ENCODE measurements at places on chromosomes 4 and X. TPM values are rescaled to one million over a fixed set of nuclear protein-coding genes. Genes with fewer than 3 reads are reported as not detected.
A peak's percentile ranks its signal among the peaks of the same experiment; 100 is the strongest.

DNA sequence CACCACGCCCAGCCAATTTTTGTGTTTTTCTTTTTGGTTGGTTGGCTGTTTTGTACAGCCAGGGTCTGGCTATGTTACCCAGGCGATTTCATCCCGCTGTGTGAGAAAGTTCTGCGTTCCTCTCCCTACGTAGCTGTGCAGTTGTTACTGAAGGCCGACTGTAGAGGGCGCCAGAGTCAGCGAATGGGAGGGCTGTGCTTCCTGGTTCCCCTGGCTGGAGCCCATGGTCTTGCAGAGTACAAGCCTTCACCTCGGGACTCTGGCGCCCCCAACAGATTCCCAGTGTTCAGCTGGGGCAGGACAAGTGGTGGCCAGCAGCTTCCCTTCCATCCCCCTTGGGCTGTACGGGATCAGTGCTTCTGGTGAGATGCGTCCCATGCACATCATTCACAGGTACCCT, 5.6 kb upstream of the CT45A1 start:
- H3K4me1 ChIP-seq, result no peaks in the 10 kb centered on the region
- no peak overlapping the region for H3K4me3 ChIP-seq
- H3K27ac ChIP-seq, result no peak overlapping the region
- DNase-seq, result peak; percentile 45
- H3K36me3 ChIP-seq, result no peaks in the 10 kb centered on the region

GRCh38 chrX:12580548-12580947, 210.7 kb upstream of the PRPS2 start:
- no peak overlapping the region for H3K27ac ChIP-seq
- H3K4me3 ChIP-seq, result no peak overlapping the region
- DNase-seq, result no peak
- H3K27me3 ChIP-seq, result no peaks in the 10 kb centered on the region
- H3K36me3 ChIP-seq, result no peaks in the 10 kb centered on the region

DNA sequence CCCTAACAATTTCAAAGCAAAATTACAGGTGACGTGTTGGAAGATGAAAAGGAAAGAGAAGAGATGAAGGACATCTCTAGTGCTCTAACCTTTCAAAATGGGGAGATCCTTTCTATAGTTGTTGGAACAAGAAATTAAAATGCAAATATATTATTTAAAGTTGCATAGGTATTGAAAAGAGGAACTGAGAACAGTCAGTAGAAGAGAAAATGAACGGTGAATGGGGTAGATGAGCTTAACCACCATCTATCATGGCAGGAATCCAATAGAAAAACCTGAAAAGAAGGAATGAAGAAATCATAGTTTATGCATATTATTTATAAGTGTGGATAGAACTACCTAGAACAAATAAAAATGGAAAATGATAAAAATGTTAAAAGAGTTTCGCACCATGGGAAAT, 42.0 kb downstream of the ANXA5 start:
- no peak for DNase-seq
- no peak overlapping the region for H3K4me3 ChIP-seq
- no peaks in the 10 kb centered on the region for H3K27me3 ChIP-seq
- no peaks in the 10 kb centered on the region for H3K4me1 ChIP-seq
- H3K27ac ChIP-seq, result no peak overlapping the region

DNA sequence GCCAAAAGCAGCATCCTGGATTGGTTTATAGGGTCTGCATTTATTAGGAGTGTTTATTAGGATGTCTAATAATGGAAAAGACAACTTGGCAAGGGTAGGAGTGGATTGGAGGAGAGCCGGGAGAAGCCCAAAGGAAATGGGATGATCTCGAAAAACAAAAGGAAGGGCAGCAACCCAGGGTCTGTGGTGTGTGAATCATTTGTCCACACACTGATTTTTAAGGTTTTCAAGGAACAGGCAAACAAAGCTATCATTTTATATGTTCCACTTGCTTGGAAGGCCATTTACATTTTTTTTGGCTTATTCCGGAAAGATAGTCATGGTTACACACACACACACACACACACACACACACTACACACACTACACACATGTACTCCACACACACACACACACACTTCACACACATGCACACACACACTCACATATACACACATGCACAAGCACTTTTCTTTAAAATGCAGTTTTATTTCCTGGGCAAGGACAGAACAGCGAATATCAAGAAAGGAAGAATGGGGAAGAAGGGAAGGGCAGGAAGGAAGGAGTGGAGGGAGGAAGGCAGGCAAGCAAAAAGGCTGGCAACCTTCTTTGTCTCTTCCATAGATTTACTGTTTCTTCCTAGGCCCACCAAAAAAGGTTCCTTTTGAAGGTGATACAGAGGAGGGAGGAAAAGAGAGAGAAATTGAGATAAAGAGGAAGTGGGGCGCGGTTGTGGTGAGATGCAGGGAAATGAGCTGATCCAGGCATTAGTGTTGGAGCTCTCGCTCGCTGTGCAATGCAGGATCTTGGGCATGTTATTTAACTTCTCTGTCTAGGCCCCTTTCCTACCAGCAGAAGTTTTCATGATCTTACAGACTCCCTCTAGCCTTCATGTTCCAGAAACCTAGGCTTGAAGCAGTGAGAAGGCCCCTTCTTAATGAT, 88.6 kb upstream of the MAML3 start:
- peak; percentile 28 for DNase-seq
- H3K27me3 ChIP-seq, result peaks cover 4% of the 10 kb centered on the region
- peaks cover 19% of the 10 kb centered on the region for H3K4me1 ChIP-seq
- no peak overlapping the region for H3K4me3 ChIP-seq

GRCh38 chr4:33296876-33297455, 2576.8 kb downstream of the PCDH7 start:
- no peak overlapping the region for H3K27ac ChIP-seq
- H3K36me3 ChIP-seq, result no peaks in the 10 kb centered on the region
- no peak overlapping the region for H3K4me3 ChIP-seq
- no peaks in the 10 kb centered on the region for H3K4me1 ChIP-seq
- no peaks in the 10 kb centered on the region for H3K27me3 ChIP-seq
- no peak for DNase-seq

Gene SLC7A11
- 3.4 TPM for total RNA-seq

Gene HPGD
- 3.4 TPM for total RNA-seq

GRCh38 chr4:61838072-61838471, 637.9 kb downstream of the ADGRL3 start:
- DNase-seq, result no peak
- no peak overlapping the region for H3K4me3 ChIP-seq
- no peaks in the 10 kb centered on the region for H3K36me3 ChIP-seq
- no peaks in the 10 kb centered on the region for H3K27me3 ChIP-seq
- H3K27ac ChIP-seq, result no peak overlapping the region

GRCh38 chr4:138279286-138279685, 37.1 kb upstream of the SLC7A11 start:
- H3K27ac ChIP-seq, result no peak overlapping the region
- no peaks in the 10 kb centered on the region for H3K27me3 ChIP-seq
- no peaks in the 10 kb centered on the region for H3K4me1 ChIP-seq
- H3K36me3 ChIP-seq, result no peaks in the 10 kb centered on the region
- H3K4me3 ChIP-seq, result no peak overlapping the region
- DNase-seq, result no peak

- H3K27ac ChIP-seq, result no peak overlapping the region
- no peaks in the 10 kb centered on the region for H3K4me1 ChIP-seq
- no peak overlapping the region for H3K4me3 ChIP-seq
- peaks cover 5% of the 10 kb centered on the region for H3K27me3 ChIP-seq
These were observed 7.3 kb upstream of the JAKMIP1 start for GRCh38 chr4:6207602-6208001.

Gene OSTC
- 76.6 TPM for total RNA-seq

Gene SLC10A6
- not detected for total RNA-seq

Gene FGFBP2
- 0.43 TPM for total RNA-seq

DNA sequence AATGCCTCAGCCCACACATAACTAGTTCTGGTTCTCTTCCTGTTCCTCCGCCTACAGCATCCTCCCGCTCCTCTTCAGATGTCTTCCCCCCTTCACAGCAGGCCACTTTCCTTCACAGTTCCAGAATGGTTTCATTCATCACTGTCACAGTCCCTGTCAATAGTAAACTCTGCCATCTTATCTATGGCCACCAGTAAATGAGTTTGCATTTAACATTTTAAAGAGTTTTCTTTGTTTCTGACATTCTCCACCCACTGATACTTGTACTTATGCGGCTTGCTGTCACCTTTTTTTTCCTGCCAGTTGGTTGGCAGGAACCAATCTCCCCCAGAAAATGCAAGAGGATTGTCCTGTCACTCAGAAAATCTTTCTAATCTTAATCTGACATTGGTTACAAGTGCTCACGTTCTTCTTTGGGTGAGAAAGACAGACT, 114.1 kb downstream of the GLUD2 start:
- H3K36me3 ChIP-seq, result no peaks in the 10 kb centered on the region
- no peaks in the 10 kb centered on the region for H3K27me3 ChIP-seq
- peak; percentile 29 for DNase-seq
- peaks cover 36% of the 10 kb centered on the region for H3K4me1 ChIP-seq
- peak overlapping the region; percentile 9 for H3K4me3 ChIP-seq

- H3K4me3 ChIP-seq, result no peak overlapping the region
- no peaks in the 10 kb centered on the region for H3K27me3 ChIP-seq
- H3K4me1 ChIP-seq, result no peaks in the 10 kb centered on the region
- no peak overlapping the region for H3K27ac ChIP-seq
- no peak for DNase-seq
These were observed 64.5 kb downstream of the MID1 start for GRCh38 chrX:10555846-10556245.

- no peak overlapping the region for H3K4me3 ChIP-seq
- no peaks in the 10 kb centered on the region for H3K36me3 ChIP-seq
- H3K27ac ChIP-seq, result no peak overlapping the region
- peaks cover 6% of the 10 kb centered on the region for H3K4me1 ChIP-seq
- H3K27me3 ChIP-seq, result no peaks in the 10 kb centered on the region
These were observed 3.5 kb upstream of the TAB3 start for GRCh38 chrX:30892591-30892990.
